Left cardiac atrium (tissue), 4 donors: ENCODE measurements at places on chromosomes 5 and 9. TPM values are rescaled to one million over a fixed set of nuclear protein-coding genes. Genes with fewer than 3 reads are reported as not detected.

The NMRK1 gene
- 23.3 TPM for total RNA-seq

The WDR5 gene
- 20.3 TPM for total RNA-seq

The SH3TC2 gene
- 3.1 TPM for total RNA-seq

The FCN2 gene
- total RNA-seq = 2.0 TPM

The SLC28A3 gene
- total RNA-seq = 0.63 TPM

The LHFPL2 gene
- total RNA-seq = 12.5 TPM

The NIPAL4 gene
- total RNA-seq = 0.12 TPM

The OBP2B gene
- total RNA-seq = not detected

- DNase-seq = no peak
These were observed 135.9 kb upstream of the RGMB start for GRCh38 chr5:98637557-98637956.

DNA sequence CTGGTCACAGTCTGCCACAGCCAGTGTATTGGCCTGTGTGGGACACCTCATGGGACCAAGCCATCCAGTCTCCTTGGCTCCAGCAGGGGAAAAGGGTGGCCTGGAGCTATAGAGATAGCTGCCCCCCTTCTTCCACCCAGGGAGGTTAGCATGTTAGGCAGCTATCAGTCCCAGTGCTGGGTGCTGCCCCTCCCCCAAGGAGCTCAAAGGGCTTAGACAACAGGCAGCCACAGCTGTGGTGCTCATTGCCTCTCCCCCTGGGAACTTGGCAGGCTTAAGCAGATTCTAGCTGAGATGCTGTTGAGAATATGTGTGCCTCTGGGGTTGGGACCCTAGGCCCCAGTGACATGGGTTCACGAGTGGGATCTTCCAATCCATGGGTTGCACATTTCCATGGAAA lies 226.0 kb upstream of the PTGER4 start:
- no peak for DNase-seq

DNA sequence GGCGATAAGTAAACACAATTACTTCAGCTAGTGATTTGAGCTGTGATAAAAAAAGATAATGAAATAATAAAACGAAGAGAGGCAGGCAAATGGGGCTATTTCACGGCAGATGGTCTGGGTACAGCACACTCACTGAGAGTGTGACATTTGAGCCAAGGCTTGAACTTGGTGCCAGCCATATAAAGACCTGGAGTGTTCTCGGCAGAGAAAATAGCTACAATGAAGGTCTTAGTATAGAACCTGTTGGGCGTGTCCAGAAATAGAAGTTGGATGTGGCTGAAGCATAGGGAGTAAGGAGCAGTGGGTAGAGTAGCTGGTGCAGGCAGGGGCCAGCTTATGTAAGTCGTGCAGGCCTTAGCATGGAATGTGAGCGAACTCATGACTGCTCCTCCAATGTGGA lies 660.3 kb upstream of the WWC1 start:
- DNase-seq = no peak

DNA sequence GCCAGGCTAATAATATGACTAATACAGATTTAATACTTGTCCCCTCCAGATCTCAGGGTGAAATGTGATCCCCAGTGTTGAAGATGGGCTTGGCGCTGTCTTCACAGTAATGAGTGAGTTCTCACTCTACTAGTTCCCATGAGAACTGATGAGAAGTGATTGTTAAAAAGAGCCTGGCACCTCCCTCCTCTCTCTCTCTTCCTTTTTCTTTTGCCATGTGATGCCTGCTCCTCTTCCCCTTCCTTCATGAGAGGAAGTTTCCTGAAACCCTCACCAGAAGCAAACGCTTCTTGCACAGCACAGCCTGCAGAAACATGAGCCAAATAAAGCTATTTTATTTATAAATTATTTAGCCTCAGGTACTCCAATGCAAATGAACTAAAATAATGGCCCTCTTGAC lies 55.2 kb downstream of the GLDC start:
- DNase-seq = no peak

DNA sequence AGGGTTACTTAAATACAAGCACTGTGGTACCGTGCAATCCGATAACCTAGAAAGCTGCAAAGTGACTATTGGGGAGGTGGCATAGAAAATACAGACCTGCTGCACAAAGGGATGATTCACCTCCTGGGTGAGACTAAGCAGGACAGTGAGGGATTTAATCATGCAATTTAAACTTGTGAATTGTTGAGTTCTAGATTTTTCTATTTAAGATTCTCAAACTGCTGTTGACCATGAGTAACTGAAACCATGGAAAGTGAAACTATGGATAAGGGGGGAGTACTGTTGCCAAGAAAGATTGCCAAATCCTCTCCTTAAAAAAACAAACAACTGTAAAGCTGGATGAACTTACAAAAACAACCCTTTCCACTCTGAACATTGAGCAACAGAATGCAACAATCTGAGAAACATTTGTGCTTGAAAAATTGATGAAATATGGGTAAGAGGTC lies 61.5 kb upstream of the NUDT12 start:
- DNase-seq = no peak

DNA sequence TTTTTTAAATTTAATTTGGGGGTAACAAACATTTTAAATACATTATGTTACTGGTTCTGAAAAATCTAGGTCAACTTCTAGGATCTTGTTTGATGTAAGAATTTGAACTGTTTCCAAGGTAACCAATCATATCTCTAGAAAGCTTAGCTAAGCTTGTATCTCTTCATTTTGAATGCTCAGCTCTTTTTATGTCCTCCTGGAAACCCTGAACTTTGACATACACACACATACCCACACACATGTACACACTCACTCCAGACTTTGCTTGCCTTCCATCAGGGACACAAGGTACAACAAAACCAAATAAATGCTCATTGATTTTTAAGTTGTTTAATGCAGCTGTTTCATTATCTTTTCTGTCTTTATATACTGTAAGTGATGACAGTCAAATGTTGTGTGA lies 178.5 kb downstream of the RAB3C start:
- DNase-seq = no peak

GRCh38 chr9:103991698-103992097 lies 102.4 kb upstream of the SMC2 start:
- no peak for DNase-seq

DNA sequence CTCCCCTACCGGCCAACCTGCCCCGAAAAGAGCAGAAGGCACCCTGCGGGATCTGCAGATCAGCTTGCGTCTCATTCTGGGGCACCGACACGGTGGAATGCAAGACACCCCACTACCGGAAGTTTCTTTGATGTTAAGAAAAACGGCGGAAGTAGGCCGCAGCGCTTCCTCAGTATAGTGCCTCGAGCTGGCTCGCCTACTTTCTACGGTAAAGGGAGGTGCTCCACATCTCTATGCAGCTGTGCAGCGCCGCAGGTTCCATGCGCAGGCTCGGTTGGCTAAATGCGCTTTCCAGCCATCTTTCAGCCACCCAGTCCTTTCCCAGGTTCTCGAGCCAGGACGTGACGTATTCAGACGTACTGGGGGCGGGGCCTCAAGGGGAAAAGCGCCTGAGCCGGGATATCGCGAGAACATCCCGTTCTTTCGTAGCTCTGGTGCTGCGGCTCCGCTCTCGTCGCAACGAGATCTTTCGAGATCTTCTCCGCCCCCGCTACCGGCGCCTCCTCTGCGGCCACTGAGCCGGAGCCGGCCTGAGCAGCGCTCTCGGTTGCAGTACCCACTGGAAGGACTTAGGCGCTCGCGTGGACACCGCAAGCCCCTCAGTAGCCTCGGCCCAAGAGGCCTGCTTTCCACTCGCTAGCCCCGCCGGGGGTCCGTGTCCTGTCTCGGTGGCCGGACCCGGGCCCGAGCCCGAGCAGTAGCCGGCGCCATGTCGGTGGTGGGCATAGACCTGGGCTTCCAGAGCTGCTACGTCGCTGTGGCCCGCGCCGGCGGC lies at the start of gene HSPA4:
HSPA4 (plus strand) TSS at position 472 of the 775 bp plus-strand sequence; CDS start at position 710, 238 bp downstream.
- peak; percentile 99 for DNase-seq

DNA sequence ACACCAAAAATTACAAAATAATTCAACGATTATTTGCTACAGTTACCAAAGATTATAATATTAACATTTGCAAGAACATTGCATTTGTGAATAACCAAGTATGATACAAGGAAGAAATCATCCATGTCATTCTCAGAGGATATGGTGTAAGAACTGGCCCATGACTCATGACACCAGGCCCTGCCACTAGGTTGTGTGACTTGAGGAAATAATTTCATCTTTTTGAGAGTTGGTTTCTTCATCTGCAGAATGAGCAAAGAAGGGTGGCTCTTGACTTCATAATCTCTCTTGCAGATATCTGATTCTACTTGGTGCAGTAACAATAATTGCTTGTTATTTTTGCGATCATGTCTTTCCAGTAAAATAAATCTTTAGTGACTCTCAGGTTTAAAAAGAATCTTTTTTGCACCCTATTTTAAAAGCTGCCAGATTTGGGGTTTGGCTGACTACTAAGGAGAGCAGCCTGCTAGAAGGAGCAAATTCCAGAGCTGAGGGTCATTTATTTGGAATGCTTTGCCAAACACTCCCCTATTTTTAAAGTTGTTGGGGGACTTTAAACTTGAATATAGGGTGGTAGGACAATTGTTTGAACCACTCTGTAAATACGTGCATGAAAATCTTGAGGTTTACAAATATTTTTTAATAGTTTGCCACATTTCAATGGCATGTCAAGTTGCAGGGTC lies 23.5 kb downstream of the ITGA1 start:
- peak; percentile 27 for DNase-seq

DNA sequence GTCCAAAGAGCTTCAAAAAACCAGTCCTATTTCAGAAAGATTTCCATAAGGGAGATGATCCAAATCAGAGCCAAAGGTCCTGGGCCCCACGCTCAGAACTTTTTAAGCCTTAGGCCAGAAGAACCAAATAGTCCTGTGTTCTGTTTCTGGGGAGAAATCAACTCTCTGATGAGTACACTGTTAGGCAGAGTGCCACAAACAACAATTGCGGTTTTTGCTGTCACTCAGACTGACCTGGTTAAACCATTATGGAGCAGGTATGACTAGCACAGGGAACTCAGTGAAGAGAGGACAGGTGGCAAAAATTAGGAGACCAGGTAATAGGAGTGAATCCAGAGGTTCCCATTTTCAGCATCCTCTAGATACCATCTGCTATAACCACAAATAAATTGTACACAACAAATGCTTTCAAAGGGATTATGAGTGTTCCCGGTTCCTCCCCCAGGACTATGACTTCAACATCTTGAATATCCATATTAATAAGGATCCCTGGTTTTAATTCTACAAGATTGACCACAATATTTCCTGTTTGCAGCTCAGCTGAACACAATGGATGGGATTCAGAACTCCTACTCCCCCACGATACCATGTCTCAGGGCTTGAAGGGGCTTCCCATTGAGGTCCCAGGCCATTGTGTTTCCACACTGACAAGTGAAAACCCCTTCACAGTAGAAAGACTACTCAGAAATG lies 52.1 kb upstream of the FREM1 start:
- DNase-seq = no peak

DNA sequence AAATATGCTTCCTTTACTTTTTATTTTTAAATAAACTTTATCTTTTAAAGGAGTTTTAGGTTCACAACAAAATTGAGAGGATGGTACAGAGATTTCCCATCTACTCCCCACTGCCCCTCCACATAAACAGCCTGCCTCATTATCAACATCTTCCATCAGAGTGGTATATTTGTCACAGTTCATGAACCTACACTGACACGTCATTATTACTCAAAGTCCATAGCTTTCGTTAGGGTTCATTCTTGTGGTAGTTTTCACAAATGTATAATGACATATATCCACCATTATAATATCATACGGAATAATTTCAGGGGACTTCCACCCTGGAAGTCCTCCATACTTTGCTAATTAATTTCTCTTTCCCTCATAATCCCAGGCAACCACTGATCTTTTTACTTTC lies 204.9 kb downstream of the SMARCA2 start:
- DNase-seq = no peak

DNA sequence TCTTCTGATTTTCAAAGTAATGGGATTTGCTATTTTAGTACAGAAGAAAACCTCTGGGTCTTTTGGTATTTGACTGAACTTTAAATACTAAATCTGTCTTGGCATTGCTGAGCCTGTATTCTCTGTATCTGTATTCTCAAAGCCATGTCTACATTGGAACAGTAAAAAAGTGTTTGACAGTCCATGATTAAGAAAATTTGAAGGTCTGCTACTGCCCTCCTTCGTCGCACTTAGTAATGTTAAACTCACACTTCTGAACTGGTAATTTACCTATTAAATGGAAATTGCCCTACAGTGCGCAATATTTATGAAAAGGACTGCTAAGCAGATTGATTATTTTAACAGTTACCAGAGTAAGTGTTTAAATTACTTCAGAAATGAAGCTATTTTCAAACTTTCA lies 165.7 kb upstream of the SMC2 start:
- no peak for DNase-seq

DNA sequence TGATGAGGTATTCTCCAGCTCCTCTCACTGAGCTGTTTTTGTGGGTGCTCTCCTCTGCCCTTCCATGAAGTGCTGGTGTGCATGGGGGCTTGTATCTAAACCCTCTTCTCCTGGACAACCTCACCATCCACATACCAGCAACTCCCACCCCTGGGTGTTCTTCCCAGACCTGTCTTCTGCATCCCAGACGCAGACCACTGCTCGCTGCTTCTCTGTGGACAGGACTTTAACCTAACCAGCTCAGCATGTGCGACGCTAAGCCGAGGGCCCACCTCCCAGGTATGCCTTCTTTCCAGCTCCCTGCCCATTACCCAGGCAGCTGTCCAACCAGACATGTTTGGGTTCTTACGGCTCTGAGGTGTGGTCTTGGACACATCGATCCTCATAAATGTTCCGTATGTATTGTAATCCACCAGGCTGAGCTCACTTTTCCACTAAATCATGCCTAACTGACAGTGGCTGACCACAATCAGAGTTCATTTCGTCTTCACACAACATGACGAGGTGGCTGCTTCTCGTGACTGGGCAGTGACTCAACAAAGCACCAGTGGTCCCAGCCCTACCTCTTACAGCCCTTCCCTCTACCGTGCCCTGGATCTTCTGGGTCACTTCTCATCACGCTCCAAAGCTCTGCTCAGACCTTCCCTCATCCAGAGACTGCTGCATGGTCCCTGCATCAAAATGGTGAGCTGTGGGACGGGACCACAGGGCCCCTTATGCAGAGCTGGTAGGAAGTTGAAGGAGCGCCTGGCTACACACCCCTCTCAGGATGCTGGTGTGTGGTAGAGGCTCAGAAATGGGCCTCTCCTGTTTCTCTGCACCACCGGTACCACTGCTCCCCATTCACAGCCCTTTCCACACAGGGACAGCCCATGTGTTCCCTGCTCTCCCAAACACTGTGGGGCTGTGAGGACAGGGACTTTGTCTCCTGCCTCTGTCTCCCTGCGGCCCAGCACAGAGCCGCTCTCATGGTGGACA lies 9.6 kb upstream of the PTGES2 start:
- DNase-seq = no peak

GRCh38 chr5:110817459-110817858 lies 78.7 kb downstream of the SLC25A46 start:
- DNase-seq = no peak

GRCh38 chr5:151357792-151358191 lies 10.4 kb upstream of the SLC36A2 start:
- DNase-seq = no peak

- no peak for DNase-seq
These were observed 64.0 kb upstream of the SYNPO start for GRCh38 chr5:150576449-150576949.

DNA sequence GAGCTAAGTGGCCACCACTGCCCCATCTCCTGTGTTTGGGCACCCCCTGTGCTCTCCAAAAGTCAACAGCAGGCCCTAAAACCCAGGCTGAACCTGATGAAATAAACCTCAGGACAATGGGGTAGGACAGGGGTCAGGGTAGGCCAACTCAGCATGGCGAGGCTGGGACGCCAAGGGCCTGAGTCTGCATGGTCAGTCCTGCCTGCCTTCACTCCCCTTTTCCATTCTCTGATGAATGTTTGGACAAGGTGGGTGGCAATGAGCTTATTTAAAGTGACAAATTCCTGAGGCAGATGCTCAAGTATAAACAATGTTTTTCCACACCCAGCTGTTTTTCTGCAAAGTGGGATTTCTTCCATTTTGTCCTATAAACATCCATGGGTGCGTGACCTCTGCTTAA lies 47.2 kb upstream of the CXCL14 start:
- no peak for DNase-seq
